Hematopoietic multipotent progenitor cell treated with erythropoietin and hydrocortisone succinate and interleukin-3 and kit ligand, for 17 days (in vitro differentiated cells): ENCODE measurements at places on chromosomes 2 and 18.

DNA sequence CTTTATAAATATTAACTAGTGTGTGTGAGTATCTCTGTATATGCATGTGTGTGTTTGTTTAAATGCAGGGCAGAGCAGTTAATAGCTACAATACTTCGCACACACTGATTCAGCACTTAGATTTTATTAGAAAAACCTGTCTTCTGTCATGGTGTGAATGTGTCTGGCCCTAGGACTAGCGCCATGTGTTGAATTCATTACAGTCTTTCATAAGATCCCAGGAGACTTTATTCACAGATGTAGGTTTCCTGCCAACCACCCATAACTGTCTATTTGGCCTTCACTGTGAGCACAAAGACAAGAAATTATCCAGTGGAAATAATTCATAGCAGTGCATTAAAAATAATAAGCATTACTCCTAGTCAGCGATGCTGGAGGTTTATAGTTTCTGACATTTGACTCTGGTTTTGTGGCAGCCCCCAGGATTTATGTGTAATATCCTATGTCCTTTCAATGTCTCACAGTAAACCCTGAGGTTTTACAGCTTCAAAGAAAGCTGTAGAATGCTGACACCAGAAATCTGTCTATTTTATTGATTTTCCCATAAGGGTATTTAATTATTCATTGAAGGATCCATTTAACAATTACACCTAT, 93.9 kb downstream of the ZNF804A start:
- no peak for DNase-seq

DNA sequence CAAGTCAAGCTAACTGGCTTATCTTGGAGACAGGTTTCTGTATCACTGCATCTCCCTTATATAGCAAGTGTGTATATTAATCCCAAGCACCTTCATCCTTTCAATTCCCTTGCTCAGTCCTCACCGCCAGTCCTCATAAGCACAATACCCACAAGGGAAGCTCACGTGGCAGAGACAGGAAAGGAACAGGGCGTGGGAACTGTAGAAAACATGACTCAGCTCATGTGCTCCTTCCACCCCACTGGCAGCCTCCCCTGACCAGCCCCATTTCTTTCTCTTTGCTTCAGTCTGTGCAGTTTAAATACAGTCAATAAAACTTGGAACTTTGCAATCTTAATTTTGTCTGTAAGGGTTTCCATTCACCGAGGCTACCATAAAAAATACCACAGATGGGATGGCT, 36.5 kb upstream of the CDH19 start:
- no peak for DNase-seq

GRCh38 chr2:20443276-20443920, 3.5 kb upstream of the RHOB start:
- peak; percentile 56 for DNase-seq

GRCh38 chr18:36889321-36889720, 60.4 kb downstream of the KIAA1328 start:
- DNase-seq: no peak

GRCh38 chr2:59968441-59968840, 585.0 kb downstream of the BCL11A start:
- no peak for DNase-seq

- DNase-seq: no peak
Observed at GRCh38 chr2:188426121-188426520, 134.4 kb downstream of the GULP1 start.

DNA sequence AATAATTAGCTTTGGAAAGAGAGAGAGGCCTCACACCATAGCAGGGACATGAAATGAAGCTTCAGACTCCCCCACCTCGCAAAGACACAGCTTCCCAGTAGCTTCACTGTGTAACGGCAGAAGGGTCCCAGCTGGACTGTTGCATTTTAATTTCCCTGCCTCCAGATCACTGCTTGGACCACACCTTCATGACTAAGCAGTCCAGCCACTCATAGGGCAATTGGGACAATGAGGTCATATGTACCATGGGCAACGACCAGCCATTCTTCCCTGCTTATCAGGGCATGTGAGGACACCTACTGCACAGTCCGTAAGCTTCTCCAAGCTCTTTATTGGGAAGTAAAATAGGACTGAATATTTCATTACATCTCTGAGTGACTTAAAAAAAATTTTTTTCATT, 183.0 kb downstream of the MREG start:
- no peak for DNase-seq

- DNase-seq: peak; percentile 41
Observed at GRCh38 chr2:74025971-74026612, 41.4 kb downstream of the TET3 start.

DNA sequence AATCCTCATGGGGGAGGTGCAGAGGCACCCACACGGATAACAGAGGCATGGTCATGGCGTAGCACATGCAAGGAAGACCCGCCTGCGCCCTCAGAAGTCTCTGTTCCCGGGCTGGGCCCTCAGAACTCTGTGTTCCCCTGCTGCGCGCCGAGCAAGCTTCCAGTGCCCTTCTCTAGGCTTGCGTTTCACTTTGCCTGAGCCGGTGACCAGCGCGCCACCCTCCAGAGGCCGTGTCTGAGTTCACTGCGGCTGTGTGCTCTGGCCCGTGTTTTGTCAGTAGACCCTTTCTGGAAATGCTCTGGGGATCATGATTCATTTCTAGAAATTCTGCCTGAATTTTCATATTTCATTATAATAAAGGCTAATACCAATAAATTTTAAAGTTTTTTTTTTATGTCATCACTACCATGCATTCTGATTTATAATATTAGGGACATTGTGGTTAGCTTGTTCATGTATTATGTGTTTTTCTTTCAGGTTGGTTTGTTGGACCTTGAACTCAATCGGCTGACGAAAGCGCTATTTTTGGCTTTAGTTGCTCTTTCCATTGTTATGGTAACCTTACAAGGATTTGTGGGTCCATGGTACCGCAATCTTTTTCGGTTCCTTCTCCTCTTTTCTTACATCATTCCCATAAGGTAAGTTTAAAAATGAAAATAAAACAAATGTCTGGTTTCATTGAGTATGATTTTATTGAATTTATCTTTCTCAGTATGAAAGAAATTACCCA, 142.7 kb upstream of the NFATC1 start:
- DNase-seq: no peak

DNA sequence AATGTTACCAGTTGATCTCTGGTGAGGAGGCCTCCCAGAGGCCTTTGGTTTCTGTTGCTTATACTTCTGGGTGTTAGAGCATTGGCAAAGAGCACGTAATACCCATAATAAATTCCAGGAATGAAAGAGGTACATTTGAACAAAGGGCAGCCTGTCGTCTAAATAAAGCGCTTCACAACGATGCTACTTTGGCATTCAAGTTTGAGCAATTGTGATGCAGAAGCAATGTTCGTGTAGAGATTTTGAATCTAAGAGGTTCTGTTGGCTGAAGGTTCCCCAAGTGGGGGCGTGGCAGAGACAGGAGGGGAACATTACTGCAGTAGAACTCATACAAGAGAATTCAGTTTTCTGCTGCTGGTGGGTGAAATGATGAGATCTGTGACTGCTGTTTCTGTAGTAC, 27.8 kb downstream of the ZNF532 start:
- DNase-seq: no peak

DNA sequence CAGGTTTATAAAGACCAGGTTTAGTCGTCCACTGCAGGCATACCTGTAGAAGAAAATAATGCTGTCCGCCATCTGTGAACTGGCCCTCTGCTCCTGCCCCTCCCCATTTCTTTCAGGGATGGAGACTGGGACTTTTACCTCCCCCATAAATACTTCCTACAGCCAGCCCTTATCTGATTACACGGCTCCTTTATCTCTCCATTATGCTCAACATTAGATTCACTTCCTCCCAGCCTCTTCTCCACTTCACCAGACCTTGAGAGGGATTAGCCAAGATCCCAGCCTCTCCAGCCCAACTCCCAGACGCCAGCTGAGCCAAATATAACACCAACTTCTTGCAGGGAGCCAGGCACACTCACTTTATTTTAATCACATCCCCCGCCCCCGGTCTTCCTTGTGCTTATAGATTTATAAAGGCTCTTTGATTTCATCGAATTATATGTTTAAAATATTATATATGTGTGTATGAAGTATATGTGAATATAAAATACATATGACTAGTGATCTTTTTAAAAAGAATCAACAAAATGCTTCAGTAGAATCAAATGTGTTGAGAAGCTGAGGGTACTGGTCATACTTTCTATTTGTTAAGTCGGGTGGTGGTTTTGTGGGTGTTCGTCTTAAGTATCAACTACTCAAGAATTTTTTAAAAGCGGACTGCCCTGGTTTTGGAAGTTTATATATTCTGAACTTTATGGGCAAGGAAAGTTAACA, 81.0 kb downstream of the SPRED2 start:
- no peak for DNase-seq

- no peak for DNase-seq
Observed at GRCh38 chr18:32353257-32353656, 117.4 kb downstream of the GAREM1 start.

DNA sequence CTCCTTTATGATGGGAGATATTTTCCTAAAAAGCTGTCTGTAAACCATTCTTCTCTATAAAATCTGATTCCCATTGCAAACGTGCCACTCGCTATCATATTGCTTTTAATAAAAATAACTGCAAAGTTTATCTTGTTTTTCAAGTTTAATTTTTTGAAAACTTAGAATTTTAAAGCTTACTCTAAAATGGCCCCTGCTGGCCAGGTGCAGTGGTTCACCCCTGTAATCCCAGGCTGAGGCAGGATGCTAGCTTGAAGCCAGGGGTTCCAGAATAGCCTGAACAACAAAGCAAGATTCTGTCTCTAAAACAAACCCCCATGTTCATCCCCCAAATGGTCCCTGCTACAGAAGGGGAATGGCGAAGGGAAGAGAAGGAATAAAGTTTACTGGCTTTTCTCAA, 25.6 kb downstream of the CNRIP1 start:
- no peak for DNase-seq

- no peak for DNase-seq
Observed at GRCh38 chr2:224063298-224063648, 24.2 kb upstream of the SERPINE2 start.

DNA sequence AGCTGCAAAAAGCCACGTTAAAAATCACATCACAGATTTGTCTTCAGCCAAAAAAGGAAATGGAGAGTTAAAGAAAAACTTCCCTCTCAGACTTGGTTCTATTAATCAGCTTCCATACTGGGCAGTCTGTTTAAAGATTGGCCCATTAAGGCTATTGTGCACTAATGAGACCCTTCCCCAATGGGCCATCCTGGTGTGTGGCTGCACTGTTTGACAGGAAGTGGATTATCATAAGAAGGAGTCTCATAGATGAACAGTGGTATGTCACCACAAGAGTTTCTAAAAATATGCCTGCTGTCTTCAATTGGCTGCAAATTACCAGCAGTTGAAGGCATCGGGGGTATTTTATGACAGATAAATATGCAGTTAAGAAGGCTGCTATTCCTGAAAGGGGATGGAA, 247.6 kb upstream of the THSD7B start:
- DNase-seq: no peak

DNA sequence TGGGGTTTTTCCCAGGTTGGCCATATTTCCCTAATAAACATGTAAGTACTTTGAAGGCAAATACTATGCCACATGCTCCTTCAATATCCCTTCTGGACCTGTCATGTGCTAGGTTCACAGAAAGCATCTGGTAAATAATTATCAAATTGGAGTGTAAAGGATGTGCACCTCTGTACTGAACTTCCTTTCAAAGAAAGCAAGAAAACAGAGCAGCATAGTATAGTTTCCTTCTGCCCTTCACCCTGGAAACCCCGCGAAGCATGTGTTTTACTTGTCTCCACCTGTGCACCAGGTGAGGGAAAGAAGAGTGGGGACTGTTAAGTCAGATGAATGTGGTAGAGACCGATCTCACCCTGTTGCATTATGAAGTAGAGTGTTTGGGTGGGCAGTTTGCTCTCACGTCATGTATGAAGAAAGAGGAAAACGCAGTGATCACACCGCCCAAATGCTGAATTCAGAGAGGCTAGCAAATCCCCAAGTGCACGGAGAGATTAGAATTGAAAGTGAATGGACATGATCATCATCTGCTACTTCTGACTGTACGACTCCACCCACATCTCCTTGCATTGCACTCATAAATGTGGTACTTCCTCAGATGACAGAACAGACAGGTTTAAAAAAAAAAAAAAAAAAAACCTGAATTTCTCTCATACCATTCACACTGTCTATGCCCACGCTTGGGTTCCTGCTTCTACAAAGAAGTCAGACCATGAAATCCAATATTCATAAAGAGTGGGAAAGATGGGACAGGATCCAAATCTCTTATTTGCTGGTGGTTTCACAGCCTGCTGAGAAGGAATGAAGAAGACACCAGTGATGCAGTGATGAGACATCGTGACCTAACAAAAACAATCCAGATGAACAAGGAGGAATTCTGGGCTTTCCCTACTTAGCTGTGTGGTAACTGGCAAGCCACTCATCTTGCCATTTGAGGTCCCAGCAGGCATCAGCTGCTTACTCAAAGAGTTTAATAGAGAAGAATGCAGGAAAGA, 448.6 kb downstream of the BCL11A start:
- no peak for DNase-seq

DNA sequence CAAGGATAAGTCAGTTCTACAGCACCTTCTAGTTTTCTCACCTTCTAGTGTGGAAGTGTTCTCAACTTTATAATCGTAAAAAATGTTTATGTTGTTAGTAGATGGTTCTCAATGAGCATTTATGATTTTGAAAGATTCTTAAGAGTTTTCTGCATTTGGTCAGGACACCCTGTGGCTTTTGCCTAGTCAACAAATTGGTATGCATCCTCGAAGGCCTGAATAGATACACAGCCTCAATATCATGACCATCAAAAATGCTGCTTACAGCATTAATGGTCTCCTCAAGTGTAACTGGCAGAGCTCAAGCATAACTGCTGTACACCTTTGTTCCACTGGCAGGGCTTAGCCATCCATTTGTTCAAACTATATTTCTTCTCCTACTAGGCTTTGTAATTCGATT, 96.7 kb downstream of the CRACDL start:
- no peak for DNase-seq

DNA sequence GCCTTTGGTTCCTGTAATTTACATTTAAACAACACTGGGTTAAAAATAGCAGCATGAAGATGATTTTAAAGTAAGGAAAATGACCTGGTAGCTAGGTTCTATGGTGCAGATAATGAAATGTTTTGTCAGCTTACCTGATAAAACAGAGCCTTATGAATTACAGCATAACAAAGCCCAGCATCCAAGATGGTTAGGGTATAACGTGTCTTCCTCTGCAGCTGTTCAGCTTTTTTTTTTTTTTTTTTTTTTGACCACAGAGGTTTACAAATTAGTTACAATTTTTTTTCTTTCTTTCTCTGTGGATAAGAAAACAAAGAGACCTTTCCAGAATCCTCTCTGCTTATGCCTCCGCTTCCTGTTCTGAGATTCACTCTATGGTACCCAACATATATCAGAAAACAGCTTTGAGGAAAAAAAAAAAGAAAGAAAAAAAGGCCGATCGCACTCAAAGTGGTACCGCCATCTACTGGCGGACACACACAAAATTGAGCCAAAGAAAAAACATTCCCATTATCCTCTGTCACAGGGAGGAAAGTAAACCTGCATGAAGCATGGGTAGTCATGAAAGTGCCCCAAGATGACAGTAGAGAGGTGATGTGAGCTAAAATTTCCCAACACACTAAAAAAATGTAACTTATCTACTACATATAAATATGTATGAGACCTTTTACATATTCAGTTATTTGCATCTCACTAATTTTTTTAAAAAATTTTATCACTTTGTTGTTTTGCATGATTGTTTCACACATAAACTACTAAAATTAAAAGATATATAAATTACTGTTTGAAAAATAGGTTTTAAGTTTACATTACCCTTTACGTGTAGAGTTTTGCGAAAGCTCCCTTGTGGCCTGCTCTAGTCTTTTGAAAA, at the start of gene SCN3A:
TSS of gene SCN3A (minus strand) at position 362 of the 871 bp plus-strand sequence. CDS start 27,656 bp downstream, outside the sequence.
- no peak for DNase-seq

- no peak for DNase-seq
Observed at GRCh38 chr2:197838036-197838435, 33.6 kb downstream of the PLCL1 start.

- DNase-seq: no peak
Observed at GRCh38 chr2:222088561-222088960, 210.2 kb downstream of the PAX3 start.
